ENCODE measurements at places on chromosomes 5 and 9. TPM values are rescaled to one million over a fixed set of nuclear protein-coding genes. Genes with fewer than 3 reads are reported as not detected.
A peak's percentile ranks its signal among the peaks of the same experiment; 100 is the strongest.

DNA sequence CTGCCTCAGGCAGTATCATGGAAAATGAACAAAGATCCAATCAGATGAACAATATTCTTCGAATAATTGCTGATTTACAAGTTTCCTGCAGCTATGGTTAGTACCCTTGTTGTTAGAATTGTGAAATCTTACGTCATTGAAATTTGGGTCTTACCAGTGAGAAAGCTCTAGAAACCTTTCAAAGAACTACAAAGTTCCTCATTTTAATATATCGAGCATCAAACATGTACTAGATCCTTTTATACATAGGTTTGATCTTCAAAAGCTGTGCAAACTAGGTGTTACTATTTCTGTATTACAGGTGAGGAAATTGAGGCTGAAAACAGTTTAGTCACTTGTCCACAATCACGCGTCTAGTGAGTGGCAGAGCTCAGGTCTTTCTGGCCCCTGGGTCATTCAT, 43.7 kb upstream of the ANGPTL2 start:
- H3K36me3 ChIP-seq = no peaks in the 10 kb centered on the region
- H3K4me3 ChIP-seq = no peak overlapping the region
- no peak overlapping the region for H3K27ac ChIP-seq
- DNase-seq = no peak
- no peaks in the 10 kb centered on the region for H3K27me3 ChIP-seq

DNA sequence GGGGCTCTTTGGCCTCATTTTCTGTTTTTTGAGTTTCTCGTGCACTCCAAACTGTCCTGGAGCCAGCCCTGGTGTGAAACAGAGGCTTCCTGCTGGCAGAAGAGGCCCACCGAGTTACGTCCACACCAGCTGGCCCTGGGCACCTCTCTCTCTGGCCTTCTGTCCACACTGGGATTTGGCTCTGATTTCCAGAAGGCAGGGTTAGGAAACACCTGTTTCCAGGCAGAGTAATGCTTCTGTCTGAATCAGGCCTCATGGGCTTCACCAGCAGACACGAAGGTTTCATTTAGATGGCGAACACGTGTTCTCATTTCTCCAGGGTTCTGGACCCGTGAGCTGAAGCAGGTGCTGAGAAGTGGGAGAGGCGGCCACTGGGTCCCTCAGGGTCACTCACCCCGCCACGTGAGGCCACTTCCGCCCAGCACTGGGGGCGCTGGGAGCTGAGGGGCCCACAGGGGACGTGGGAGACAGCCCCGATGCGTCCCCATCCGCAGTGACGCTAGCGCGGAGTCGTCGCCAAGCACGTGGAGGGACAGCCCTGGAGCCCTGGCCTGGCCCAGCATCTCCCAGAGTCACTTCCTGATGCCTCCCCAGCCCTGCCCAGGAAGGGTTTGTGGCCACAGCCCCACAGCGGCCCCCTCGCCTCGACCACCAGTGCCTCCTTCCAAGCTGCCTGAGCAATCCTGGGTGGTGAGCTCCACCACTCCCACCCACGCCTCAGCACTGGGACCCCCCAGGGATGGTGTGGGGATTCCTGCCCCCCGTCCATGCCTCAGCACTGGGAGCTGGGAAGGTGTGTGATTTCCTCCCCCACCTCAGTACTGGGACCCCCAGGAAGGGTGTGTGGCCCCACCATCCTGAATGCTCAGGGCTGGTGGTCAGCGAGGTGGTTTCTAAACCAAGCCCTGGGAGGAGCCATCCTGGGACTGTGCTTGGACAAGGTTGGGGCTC, 4.9 kb upstream of the LRRC14B start:
- no peak overlapping the region for H3K27ac ChIP-seq
- H3K36me3 ChIP-seq = no peaks in the 10 kb centered on the region
- no peaks in the 10 kb centered on the region for H3K4me1 ChIP-seq
- no peak overlapping the region for H3K4me3 ChIP-seq

ARSK gene
- 3.7 TPM for total RNA-seq

- no peaks in the 10 kb centered on the region for H3K4me1 ChIP-seq
- H3K27me3 ChIP-seq = no peaks in the 10 kb centered on the region
- no peak overlapping the region for H3K4me3 ChIP-seq
- DNase-seq = no peak
These were observed 51.0 kb upstream of the DPYSL3 start for GRCh38 chr5:147560718-147561331.

DNA sequence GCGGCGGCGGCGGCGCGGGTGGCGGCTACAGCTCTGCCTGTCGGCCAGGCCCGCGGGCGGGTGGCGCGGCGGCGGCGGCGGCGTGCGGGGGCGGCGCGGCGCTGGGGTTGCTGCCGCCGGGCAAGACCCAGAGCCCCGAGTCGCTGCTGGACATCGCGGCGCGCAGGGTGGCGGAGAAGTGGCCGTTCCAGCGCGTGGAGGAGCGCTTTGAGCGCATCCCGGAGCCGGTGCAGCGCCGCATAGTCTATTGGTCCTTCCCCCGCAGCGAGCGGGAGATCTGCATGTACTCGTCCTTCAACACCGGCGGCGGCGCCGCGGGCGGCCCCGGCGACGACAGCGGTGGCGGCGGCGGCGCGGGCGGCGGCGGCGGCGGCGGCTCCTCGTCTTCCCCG, 296 bp downstream of the ZSWIM6 start:
- peak overlapping the region; percentile 93 for H3K4me3 ChIP-seq
- H3K27ac ChIP-seq = peak overlapping the region; percentile 75
- H3K36me3 ChIP-seq = no peaks in the 10 kb centered on the region
- DNase-seq = no peak
- peaks cover 28% of the 10 kb centered on the region for H3K4me1 ChIP-seq

CDC20B gene
- total RNA-seq = not detected

DNA sequence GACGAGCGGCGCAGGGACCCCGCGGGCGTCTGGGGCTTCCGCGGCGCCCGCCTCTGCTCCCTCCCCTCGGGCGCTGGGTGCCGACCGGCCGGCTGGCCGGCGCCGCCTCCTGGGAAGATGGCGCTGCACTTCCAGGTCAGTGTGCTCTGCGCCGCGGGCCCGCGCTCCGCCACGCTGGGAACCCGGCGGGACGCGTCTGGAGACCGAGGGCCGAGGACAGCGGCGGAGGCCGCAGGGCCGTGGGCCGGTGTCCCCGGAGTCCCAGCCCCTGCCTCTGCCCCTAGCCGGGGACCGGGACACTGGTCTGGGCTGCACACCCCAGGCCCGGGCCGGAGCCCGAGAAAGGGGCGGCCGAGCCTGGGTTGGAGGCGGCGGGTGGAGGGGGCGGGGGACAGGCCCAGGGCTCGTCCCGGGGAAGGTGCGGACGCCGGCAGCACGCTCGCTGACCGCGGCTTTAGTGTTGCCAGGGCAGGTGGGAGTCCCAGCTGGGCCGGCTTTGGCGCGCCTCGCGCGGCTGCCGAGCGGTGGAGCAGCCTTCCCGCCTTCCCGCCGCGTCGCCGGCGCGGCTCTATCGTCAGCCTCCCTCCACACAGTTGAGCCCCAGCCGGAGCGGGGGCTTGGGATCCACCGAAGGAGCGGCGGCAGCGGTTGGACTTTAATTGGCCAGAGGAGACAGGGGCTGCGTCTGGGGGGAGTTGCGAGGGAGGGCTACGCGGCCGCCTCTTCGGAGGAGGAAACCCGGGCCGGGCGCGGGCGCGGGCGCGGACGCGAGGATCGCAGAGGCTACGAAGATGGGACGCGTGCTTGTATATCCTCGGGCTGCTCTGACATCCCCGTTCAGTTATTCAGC, at the start of gene RANBP17:
RANBP17 (plus strand) TSS at position 102 of the 850 bp plus-strand sequence.
- H3K27ac ChIP-seq = no peak within 1 kb of the TSS
- no peak for DNase-seq
- H3K4me3 ChIP-seq = peak within 1 kb of the TSS; percentile 42

GRCh38 chr9:109421026-109421970, 76.8 kb downstream of the PTPN3 start:
- no peak for DNase-seq
- H3K4me3 ChIP-seq = no peak overlapping the region
- H3K27ac ChIP-seq = peak overlapping the region; percentile 0
- H3K4me1 ChIP-seq = no peaks in the 10 kb centered on the region
- H3K27me3 ChIP-seq = no peaks in the 10 kb centered on the region
- H3K36me3 ChIP-seq = no peaks in the 10 kb centered on the region

KCNV2 gene
- not detected for total RNA-seq

WNT8A gene
- not detected for total RNA-seq

GCNT1 gene
- 1.3 TPM for total RNA-seq

SLC34A1 gene
- total RNA-seq = not detected

C9orf153 gene
- total RNA-seq = not detected

Measured in right atrium auricular region (tissue), 2 donors.